Thoracic aorta (tissue), 2 donors: ENCODE measurements at places on chromosomes 16 and 17.

GRCh38 chr17:9371019-9371418 is 204.6 kb downstream of the STX8 start:
- no peak for DNase-seq

DNA sequence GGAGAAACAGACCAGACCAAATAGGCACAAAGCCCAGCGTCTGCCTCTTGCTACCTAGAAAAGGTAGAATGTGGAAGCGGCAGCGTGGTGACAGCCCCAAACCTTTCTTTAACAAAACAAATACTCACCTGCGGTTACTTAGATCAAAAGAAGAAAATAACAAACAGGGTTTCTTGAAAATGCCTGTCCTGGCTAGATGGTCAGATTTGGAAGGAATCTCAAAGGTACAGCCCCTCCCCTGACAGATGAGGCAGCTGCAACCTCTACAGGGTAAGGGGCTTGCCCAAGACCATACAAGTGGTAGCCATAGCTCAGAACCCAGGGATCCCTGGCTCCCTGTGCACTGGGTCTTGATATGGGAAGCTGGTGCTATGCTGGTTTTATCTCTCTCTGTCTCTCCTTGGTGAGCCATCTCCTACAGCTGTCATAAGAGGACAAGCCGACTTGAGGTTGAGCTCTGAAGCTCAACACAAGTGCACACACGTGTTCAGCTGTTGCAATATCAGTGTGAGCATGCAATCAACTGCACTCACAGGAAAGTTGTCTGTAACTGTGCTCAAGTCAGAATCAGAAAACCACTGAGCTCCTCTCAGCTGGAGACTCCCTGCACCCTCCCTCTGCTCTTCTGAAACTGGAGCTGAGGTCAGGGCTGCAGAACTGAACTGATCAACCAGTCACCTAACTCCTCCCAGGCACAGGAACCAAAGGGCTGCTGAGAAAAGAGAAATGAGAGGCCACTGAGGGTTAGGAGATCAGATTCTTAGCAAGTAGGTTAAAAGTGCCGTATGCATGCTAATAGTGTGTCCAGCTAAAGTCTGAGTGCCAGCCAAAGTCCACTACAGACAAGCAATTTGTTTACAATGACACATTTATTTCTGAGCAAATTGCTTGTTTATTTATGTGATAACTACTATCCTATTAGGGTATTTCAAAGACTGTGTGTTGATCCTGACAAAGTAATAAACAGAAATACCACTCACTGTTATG is 6.1 kb upstream of the RNF157 start:
- DNase-seq: no peak

GRCh38 chr16:2840914-2841313 is 10.8 kb downstream of the ZG16B start:
- DNase-seq: no peak

- DNase-seq: no peak
Observed at GRCh38 chr17:81682565-81683207, 911 bp downstream of the ARL16 start.

DNA sequence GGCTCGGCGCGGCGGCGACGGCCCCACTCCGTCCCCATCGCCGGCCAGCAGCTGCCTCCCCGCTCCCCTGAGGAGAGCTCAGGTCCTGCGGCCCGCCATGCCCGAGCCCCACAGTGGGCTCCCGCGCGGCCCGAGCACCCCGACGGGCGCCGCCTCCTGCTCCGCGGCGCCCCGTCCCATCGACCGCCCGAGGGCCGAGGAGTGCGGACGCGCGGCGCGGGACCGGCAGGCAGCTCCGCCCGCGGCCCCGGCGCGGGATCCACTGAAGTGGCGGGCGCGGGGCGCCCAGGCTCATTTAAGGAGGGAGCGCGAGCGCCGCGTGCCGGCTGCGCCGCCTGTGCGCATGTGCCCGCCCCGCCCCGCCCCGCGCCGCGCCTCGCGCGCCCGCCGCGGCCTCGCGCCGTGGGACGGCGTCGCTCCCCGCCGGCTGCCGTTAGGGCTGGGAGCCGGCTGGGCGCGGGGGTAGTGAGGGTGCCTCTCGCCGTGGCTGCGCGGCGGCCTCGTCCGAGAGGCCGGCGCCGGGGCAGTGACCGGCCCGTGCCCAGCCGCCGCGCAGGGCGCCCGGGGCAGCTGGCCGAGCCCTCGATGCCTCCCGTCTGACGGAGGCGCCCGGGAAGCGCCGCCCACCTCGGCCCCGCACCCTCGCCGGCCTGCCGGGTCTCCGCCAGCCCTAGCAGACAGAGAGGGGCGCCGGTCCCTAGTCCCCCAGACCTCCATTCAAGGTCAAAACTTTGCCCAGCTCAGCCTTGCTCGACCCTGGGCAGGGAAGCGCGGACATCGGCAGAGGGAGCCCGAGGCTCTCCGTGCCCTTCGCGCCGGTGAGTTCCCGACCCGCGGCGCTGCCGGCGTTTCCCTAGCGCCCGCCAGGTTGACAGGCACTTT is at the start of gene NETO2:
NETO2 (minus strand) TSS at position 269 of the 882 bp plus-strand sequence. CDS start 333 bp downstream, outside the sequence.
- no peak for DNase-seq

DNA sequence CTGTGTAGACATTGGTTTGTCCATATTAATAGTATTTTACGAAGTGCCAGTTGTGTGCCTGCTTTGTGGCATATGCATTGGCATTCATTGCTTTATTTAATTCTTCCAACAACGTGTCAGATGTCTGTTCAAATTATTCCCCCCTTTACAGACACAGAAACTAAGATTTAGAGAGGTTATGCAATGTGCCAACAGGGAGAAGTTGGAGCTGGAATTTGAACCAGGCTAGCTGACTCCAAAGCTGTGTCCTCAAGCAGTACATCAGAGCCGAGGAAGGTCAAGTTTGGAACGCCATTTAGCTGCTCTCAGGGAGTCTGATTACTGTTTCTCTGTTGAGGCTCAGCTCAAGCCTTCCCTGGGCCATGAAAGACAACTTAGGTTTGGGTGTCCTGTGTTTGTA is 232.3 kb downstream of the WWOX start:
- no peak for DNase-seq

GRCh38 chr16:65713181-65713808 is 591.4 kb upstream of the CDH11 start:
- DNase-seq: no peak

DNA sequence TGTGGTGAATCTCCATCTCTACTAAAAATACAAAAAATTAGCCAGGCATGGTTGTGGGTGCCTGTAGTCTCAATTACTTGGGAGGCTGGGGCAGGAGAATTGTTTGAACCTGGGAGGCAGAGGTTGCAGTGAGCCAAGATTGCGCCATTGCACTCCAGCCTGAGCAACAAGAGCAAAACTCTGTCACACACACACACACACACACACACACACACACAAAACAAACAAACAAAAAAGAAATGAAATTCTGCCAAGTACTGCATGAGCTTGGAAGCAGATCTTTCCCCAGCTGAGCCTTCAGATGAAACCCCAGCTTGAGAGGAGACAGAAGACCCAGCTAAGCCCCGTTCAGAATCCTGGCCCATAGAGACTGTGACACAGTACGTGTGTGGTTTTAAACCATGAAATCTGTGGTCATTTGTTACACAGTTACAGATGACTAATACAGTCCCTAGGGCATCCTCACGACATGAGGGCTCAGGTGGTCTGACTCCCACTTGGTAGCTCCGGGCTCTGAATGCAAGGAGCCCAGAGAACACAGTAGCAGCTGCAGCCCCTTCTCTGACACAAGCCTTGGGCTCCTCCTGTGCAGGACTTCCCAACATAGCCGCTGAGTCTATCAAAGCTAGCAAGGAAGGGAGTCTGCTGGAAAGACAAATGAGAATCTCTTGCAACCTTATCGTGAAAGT is 132.8 kb downstream of the SEC14L1 start:
- DNase-seq: no peak

- no peak for DNase-seq
Observed at GRCh38 chr17:52938623-52939230, 780.2 kb upstream of the CA10 start.

DNA sequence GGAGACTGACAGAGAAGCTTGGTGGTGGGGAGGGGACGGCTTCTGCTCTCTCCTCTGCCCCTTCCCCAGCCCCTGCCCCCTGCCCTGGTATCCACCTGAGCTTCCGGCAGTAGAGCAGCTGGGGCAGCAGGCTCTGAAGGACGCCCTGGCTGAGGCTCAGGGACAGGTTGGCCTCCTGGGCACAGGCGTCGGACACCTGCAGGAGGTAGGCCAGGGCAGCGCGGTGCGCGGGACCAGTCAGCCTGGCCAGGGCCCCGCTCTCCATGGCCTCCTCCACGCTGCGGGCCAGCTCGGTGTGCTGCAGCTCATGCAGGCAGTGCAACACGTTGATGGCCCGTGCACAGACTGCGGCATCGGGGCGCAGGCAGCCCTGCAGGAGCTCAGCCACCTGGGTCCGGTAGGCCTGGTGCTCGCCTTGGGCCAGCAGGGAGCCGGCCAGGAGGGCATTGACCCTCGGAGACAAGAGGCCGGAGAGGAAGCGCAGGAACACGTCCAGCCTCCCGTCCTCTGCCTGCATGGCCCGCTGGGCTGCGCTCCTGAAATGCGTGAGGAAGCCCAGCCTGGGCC is 14.2 kb downstream of the NLRC3 start:
- DNase-seq: no peak

DNA sequence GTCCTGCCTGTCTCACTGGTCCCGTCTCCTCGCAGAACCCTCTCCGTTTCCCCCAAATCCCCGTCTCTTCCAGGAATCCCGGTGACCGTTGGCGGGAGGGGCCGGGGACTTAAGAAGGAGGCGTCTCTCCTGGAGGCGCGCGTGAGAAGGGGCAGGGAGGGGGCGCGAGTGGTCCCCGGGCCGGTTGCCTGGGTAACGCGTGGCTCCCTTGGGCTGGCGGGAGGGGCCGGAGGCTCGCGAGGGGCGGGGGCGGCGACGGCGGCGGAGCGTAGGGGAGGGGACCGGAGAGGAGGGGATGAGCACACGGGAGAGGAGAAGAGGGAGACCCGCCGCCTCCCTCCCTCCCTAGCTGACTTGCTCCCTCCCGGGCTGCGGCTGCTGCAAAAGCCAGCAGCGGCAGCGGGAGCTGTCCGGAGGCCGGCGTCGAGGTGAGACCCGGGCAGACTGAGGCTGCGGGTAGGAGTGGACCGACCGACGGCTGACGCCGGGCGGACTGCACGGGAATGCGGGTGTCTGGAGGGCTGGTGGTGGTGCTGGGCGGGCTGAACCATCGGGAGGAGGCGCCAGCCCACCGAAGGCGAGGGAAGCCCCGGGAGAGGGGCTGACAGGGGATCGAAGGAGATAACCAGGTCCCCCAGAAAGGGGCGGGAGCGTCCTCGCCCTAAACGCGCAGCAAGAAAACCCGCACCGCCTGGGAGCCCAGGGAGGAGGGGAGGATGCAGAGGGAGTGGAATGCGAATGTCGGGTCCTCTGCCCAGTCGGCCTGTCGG is at the start of gene PRRT2:
PRRT2 (plus strand) TSS at position 298 of the 770 bp plus-strand sequence. CDS start 862 bp downstream, outside the sequence.
- peak; percentile 50 for DNase-seq

DNA sequence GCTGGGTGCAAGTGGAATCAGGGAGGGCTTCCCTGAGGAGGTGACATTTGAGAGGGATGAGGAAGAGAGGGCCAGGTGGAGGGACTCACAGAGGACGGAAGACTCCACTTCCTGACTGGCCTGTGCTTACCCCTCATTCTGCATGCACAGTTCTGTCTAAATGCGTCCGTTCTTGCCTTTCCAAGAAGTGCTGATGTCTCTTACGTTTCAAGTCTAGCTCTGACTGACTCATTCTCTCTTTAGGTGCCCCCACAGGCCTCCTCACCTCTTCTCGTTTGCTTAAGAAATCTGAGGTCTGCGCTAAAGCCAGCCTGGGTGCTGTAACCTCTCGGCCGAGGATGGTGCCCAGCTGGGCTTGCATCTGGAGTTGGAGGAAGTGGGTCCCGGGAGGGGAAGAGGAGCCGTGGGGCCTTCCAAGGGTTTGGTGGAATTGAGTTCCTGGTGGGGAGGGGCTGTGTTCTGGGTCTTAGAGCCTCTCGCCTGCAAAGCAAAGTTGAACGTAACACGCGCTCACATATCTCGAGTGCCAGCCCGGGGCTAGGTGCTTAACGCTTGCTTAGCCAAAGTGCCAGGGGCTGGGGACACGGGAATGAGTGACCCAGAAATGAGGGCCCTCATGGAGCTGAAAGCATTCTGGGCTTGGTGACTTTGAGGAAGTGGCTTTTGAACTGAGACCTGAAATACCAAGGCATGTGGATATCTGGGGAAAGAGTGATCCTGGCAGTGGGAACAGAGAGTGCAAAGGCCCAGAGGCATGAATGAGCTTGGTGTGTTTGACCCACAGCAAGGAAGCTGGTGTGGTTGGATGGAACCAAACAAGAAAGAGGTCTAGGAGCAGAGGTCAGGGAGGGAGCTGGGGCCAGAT is 4.8 kb downstream of the IL4R start:
- no peak for DNase-seq

- no peak for DNase-seq
Observed at GRCh38 chr16:70427786-70428177, 11.1 kb downstream of the ST3GAL2 start.

DNA sequence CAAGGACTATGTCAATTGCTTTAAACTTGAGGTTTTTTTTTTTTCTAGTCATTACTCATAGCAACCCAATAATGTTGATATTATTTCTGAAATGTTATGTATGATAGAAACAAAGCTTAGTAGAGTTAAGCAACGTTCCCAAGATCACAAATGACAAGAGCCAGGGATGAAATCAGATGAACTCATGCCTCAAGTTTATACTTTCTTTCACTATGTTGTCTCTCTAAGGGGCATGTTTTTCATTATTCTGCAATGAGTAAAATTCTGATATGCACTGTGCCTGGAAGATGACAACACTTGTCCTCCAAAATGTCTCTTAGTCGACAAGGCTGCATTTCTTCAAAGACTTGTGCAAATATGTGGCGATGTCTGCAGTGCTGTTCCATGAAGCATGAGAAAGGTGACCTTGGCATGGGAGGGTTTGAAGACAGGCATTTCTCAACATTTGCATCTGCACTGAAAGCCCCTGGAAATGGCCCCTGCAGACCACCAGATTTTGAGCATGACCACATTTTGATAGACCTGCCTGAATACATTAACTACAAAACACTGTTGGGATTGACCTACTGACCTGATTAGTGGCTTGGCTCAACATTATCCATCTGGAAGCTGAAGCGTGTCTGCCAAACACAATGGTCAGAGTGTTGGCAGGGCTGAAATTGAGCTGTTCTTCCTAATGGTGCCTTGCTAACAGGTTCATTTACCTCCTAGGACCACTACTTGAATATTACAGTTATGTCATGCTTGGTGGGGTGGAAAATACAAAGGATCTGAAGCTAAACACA is 1027.5 kb downstream of the CDH11 start:
- no peak for DNase-seq
